ENCODE measurements at places on chromosomes 1 and 21.

GRCh38 chr1:58577654-58578030 lies 590 bp upstream of the TACSTD2 start:
- no peak for DNase-seq

GRCh38 chr1:241323514-241324195 lies 33.4 kb downstream of the RGS7 start:
- peak; percentile 10 for DNase-seq

DNA sequence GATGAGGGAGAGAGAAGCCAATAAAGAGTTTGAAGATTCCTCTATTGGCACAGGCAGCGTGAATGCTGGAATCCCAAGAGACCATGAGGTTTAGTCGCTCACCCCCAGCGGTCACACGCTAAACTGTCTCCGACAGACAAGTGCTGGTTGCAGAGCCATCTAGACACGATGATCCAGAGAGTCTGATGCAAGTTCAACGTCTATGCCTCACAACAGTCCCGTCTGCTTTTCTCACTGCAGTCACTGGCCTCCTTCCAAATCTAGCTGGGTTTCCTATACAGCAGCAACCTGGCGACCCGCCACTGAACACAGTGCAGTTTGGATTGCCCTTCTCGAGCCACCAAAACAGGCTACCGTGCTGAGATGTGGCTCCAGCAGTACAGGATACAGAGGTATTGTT lies 98.6 kb upstream of the KRTAP19-8 start:
- no peak for DNase-seq

GRCh38 chr1:59272507-59272906 lies 24.4 kb upstream of the FGGY start:
- no peak for DNase-seq

- DNase-seq: no peak
Observed at GRCh38 chr1:220498188-220498587, 29.7 kb upstream of the MARK1 start.

- no peak for DNase-seq
Observed at GRCh38 chr1:30532621-30533020, 190.8 kb downstream of the MATN1 start.

DNA sequence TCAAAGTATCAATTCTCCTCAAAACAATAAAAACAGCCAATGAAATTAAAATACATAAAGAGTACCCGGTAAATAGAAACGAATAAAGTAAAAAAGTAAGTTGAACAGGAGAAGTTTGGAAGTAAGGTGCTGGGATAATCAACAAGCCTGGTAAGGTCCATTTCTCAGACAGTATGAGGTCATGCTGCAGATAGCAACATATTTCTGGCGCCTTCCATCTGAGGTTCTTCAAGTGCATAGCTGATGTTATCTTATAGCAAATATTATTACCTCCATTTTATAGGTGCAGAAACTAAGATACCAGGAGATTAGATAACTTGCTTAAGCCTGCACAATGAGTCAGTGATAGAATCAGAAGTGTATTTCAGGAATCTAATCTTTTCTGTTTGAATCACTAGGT lies 23.7 kb upstream of the CEP350 start:
- DNase-seq: peak; percentile 57

DNA sequence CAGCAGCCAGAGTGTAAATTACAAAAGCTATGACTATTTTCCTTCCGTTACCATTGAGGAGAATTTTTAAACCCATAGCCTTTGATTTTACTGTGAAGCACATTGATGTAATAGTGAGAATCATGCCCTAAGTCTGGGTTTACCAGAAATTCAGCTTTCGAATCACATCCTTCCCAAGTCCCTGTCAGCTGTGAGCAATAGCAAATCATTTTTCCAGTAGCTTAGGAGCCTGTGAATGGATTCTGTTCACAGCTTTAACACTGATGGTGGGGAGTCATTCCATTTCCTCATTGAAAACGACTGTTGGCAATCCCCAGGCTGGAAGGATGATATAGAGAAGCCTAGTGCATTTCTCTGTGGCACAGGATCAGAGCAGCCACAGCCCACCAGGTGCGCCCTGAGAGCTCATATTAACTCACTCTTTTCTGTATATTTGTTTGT lies 82.2 kb upstream of the C1orf105 start:
- DNase-seq: no peak

DNA sequence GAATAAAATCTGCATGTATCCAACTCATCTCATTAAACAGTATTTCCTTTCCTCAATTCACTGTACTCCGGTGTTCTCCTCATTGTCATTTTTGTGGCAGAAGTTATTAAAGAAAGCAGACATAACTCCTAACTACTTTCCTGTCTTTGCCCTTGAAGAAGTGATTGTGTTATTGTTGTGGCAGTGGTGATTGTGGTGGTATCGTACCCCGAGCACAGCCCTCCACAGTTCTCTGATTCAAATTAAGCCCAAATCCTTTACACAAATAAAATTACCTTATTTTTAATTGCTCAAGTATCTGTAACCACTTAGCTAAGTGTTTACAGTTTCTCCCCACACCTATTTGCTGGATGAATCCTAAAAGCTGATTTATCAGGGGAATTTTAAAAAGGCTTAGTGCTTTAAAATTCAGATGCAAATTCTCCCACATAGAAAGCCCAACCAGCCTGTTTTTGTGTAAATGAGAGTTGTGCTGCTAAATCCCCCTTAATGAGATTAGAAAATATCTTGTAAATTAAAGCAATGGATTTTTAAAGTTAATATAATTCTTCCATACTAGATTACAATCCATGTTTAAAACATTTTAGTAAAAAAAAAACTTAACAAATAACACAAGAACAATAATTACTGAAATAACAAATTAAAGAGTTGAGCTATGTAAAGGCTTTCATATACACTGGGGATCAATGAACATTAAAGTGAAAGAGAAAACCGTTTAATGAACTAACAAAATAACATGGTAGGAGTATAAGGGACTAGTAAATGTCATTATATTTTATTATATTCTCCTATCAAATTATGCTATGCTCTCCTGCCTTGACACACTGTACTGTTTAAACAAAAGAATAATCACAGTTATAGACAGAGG lies 259.0 kb downstream of the NEGR1 start:
- no peak for DNase-seq

DNA sequence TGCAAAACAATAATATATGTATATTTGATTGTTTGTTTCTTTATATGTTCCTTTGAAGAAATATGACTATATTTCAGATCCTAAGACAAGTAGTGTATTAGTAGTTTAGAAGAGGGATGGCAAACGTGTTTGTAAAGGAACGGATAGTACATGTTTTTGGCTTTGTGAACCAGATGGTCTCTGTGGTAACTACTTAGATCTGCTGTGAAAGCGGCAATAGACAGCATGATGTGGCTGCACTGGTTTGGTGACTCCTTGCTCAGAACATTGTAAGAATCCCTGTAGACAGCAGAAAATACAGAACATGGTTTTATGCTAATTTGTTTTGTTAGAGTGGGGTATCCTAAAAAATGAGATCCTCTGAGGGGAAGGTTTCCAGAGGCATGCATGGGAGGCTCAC lies 3.1 kb downstream of the ACADM start:
- no peak for DNase-seq

DNA sequence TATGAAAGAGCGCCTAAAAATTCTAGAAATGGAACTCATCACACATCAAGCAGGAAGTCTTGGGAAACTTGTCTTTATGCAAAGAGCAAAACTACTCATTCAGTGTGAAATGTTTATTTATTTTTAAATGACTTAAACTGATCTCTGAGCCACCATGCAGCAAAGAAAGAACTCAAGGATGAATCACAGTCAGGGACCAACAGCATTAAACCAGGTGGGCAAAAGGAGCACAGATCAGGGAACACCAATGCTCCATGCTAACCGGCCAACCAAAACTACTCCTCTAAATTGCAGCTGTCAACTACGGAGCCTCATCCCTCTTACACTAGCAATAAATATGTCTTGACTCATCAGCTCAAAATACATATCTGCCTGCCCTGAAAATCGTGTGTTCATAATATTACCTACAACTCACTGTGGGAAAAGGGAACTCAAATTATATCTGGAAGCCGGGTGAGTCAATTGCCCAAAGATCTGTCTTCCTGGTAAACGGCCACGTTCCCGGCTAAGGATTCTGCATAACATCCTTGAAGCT lies 129.2 kb downstream of the PTPN14 start:
- DNase-seq: no peak

- DNase-seq: peak; percentile 89
Observed at GRCh38 chr1:31789259-31790065, 25.3 kb upstream of the ADGRB2 start.

DNA sequence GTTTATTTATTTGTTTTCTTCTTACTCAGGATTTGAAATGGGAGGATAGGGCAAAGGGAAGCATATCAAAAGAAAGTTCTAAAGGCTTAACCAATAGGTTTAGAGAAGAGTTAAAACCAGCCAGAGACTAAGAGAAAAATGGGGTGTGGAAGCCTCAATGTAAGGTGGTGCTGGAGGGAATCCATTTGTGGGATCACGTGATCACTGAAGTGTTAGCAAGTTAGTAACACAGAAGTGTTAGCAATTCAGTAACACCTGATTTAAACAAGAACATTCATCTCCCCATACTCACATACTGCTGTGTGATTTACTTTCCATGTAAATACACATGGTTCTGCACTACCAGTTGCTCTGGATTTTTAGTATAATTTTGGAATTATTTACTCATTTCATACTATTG lies 451.2 kb downstream of the DISC1 start:
- DNase-seq: no peak

DNA sequence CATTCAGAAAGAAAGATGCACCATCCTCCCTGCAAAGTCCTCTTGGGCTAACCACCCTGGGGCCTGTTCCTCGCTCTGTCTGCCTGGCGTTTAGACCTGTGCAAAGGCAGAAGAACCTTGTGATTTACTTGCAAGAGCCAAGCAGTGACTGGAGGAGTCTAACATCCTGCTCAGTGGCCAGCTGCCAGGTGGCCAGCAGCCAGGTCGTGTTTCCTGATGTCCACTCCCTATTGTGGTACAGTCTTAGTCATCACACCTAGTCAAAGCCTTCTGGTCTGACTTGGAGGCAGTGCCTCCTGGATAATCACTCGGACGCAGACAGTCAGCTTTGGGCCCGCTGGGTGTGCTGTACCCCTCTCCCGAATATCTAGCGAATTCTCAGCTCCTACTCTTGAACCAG lies 118.1 kb downstream of the PGBD5 start:
- DNase-seq: no peak

- no peak for DNase-seq
Observed at GRCh38 chr21:35862969-35863368, 197.4 kb downstream of the SETD4 start.

DNA sequence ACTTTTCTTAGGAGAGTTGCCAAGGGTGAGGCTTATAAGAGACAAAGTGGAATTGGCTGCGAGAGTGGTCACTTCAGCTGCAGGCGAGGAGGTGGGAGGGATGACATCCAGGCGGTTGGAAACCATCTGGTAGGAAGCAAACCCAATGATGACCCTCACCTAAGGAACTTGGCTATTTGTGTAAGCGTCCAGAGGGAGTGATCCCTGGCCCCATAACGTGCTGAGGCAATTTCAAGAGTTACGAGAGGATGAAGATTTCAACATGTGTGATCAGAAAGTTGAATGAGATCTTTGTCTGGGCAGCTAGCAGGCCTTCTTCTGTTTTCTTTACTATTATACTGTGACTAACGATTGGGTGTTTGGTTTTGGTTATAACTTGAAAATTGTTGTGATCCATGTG lies 102.7 kb upstream of the VANGL1 start:
- DNase-seq: no peak

DNA sequence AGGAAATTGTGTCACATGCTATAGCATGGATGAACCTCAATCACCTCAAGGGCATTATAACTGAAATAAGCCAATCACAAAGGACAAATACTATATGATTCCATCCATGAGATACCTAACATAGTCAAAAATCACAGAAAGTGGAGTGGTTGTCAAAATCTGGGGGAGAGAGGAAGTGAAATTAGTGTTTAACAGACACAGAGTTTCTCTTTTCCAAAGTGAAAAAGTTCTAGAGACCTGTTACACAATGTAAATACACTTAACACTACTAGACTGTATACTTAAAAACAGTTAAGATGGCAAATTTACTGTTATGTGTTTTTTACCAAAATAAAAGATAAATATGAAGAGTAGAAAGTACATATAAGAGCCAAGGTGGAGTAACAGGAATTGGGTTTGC lies 31.8 kb downstream of the ZNF644 start:
- DNase-seq: no peak

DNA sequence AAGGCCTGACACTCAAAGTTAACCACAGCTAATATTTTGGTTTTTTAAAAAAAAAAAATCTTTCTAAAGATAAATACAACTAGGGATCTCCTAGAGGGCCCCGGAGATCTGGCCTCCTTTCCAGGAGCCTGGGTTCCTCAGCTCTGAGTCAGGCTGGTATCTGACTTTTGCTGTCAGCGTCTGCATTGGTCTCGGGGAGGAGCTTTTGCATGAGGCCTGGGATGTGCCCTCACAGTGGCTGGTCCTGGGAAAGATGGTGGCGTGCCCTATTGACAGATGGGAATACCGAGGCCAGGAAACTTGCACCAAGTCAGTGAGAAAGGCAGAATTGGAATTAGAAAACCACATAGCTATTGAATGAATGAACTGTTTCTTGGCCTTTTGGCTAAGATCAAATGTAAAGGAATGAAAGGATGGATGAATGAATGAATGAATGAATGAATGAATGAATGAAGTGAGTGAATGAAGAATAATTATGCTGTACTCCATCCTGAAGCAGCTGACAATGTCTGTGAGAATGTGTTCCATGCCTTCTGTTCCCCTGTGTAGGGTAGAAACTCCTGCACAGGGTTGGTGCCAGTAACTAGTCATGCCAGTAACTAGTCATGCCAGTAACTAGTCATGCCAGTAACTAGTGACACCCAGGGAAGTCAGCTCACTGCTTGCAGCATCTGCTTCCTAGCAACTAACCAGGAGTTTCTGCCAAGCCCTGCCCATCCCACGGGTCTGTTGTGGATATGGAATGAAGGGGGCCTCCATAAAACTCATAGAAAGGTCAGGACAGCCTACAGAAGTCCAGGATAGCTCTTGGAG lies 242.5 kb upstream of the VAMP3 start:
- no peak for DNase-seq

DNA sequence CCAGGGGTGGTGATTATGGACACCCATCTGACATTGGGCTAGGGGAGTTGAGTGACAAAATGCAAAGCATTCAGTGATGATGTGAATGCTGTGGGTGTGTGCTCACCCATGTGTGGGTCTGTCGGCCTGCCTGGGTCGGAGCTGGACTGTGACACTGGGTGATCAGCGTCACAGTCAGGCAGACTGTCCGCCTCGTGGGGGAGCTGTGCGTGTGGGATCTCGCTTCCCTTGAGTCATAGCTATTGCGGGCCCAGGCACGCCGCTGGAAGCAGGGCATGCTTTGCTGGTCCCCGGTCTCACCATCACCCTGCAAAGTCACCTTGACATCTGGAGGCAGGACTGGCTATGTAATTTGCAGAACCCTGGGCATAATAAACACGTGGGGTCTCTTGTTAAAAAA lies 156.9 kb upstream of the IGSF21 start:
- no peak for DNase-seq

Data from small intestine (tissue), 16 donors.